Activated effector memory CD4-positive, alpha-beta T cell treated with anti-CD3 and anti-CD28 coated beads, Interleukin-2, amount 50 U/mL, for 16 hours (primary cell): ENCODE measurements at places on chromosomes 1 and 21.

DNA sequence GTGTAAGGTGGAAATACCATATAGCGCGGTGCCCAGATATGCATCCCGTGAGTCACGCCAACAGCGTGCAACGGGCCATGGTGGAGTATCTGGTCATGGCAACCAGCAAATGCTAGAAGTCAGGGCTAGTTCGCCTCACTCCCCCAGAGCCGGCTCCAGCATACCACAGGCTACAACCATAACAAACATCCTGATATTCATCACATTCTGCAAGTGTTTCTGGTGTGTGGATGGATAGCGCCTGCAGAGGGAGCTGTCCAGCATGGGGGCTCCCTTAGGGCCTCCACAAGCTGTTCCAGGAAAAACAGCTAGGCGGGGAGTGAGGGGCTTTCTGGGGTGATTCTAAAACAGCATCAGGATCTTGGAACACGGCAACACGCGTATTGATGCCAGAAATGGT is 6.8 kb downstream of the C1orf198 start:
- DNase-seq, result no peak

DNA sequence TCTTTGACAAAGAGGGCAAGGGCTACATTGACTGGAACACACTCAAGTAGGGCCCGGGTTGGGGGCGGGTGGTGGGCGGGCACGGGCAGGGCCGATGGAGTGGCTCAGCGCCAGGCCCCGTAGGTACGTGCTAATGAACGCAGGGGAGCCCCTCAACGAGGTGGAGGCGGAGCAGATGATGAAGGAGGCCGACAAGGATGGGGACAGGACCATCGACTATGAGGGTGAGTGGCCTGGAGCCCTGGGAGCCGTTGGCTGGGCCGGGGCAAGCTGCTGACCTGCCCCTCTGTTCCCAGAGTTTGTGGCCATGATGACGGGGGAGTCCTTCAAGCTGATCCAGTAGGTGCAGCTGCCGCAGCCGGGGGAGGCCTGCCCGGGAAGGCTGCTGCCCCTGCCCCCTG is 1.8 kb downstream of the CALML6 start:
- no peak for DNase-seq

DNA sequence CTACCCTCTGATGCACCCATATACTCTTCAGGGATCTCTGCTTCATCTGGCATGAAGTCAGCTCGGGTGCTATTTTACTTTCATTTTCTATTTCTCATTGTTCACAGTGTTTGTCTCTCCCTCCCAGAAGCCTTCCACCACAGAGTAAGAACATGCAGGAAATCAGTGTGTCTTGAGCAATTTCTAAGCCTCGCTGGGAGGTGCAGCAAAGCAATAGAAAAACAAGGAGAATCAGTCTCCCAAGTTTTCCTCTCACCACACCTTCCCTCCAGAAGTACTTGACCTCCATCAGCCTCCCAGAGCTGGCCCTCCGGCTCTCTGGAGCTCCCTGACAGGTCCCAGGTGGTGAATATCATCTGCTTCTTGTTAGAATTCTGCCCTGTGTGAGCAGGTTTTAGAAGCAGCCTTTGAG is 594.7 kb upstream of the CAMK1G start:
- no peak for DNase-seq

GRCh38 chr1:18723206-18723605 is 92.6 kb downstream of the PAX7 start:
- DNase-seq, result no peak

- DNase-seq, result no peak
Observed at GRCh38 chr21:32457962-32458361, 45.5 kb downstream of the EVA1C start.
